ENCODE measurements at places on chromosomes 13 and 19. TPM values are rescaled to one million over a fixed set of nuclear protein-coding genes. Genes with fewer than 3 reads are reported as not detected.

DNA sequence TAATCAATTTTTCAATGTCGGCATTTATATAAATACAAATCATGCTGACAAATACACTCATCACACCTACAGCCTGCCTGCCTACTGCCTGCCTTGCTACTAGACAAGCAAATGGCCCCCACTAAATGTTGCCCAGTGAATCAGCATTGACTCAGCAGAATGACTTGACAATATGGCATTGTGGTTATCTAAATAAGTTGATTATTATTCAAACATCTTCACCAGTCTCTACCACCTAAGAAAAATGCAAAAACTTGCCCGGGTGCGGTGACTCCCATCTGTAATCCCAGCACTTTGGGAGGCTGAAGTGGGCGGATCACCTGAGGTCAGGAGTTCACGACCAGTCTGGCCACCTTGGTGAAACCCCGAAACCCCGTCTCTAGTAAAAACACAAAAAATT is 296.1 kb downstream of the PCDH9 start:
- no peak for DNase-seq

DNA sequence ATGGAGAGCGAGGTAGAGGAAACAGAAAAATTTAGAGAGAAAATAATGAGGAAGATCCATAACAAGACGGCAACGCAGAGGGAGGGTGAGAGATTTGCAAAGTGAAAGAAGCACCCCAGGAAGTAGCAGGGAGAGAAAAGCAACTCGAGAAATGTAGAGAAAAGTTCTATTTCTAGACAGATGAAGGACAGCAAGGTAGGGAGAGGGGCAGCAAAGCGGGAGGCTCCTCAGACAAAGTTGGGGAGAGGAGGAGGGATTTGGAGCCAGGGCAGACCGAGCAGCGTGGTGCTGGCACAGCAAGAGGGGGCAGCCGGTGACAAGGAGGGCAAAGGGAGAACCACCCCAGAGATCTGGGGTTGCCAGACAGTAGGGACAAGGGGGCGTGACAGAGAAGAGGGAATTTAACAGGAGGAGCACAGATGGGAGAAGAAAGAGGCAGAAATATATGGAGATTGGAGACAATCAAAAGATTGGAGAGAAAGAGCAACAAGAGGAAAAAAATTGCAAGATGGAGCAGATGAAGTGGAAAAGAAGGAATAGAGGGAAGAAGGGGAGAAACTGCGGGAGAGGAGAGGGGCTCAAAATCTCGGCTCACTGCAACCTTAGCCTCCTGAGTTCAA is 989 bp downstream of the ZNF766 start:
- DNase-seq: no peak

GRCh38 chr19:11322269-11323024 is 17.0 kb downstream of the RAB3D start:
- no peak for DNase-seq

DNA sequence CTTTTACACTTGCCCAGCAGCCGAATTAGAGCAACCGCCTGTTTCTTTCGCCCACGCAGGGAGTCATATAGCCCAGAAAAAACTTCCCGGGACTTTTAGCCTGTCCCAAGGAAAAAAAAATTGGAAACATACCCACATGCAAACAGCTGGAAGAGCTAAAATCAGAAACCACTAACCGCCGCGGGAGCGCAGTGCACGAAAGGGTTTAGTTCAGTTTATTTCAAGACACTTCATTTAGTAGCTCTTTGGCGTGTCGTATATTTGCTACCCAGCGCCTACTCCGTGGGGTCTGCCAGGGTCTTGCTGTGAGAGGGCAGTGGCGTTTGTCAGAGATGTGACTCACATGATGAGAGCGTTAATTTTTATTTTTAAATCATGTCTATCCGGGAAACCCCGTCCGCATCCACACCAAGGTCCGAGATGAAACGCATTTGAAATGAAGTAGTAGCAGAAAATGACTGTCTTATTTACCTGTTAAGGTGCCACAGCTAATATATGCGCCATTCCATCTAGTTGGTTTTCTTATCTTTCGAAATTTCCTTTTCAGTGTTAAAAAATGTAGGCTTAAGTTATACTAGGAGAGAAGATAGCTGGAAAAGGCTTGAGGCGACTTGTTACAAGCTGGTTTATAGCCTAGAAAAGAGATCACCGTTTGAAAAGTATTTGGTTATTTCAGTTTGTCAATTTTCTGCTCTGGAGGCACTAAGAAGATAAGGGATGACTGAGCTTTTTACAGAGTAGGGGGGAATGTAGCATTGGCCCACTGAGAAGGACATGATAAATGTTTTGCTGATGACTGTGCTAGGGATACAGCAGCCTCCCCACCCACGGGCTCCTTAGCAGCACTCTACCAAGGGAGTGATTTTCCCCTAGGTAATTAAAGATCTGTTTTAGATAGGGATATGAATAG is 1.7 kb downstream of the KLF5 start:
- DNase-seq: peak; percentile 31

GRCh38 chr13:67443923-67444322 is 213.8 kb upstream of the PCDH9 start:
- DNase-seq: no peak

DNA sequence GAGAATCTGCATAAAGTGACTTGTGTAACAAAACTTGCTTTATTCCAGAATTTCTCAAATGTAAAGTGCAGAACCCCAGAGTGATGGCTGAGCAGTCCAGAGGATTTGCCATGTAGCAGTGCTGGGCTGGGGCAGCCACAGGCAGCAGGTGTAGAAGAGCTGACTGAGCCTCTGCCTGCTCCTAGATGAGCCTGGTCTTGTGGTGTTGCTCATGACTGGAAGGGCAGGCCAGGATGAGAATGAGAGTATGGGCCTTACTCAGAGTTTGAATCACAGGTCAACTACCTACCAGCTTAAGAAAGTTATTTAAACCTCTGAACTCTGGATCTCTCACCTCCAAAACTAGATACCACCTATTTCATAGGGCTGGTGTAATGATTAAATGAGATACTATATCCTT is 2.9 kb upstream of the C13orf42 start:
- no peak for DNase-seq

GRCh38 chr13:21055511-21056045 is 5.8 kb downstream of the LATS2 start:
- no peak for DNase-seq

DNA sequence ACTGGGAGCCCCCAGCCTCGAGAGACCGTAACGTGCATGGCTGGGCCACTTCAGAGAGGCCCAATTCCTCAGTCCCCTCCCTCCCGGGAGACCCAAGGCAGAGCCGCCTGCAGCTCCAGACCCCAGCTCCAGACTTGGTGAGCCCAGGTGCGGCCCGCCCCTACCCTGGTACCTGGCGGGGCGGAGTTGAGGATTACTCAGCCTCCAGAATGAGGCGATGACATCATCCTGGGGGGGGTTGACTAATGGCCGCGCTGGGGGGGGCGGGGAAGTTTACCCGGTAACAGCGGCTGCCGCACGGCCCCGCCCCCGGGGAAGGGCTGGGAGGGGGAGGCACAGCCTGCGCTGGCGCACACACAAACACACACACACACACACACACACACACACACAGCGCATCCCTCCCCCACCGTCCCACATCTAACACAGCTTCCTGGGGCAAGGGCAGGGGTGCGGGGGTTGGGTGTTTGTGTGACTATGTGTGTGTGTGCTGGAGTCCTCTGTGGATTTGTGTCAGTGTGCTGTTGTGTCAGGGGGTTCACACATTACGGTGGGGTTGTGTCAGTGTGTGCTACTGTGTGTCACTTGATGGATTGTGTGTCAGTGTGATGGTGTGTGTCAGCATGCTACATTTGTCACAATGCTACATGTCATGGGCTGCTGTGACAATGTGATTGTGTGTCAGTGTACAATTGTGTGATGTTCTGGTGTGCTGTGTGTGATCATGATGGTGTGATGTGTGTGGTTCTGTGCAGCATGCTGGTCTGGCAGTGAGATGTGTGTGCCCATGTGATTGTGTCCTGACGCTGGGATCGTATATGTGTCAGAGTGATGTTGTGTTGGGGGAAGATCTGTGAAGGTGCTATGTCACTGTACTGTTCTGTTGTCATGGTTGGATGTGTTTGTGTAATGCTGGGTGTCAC is 10.3 kb upstream of the BBC3 start:
- peak; percentile 45 for DNase-seq

DNA sequence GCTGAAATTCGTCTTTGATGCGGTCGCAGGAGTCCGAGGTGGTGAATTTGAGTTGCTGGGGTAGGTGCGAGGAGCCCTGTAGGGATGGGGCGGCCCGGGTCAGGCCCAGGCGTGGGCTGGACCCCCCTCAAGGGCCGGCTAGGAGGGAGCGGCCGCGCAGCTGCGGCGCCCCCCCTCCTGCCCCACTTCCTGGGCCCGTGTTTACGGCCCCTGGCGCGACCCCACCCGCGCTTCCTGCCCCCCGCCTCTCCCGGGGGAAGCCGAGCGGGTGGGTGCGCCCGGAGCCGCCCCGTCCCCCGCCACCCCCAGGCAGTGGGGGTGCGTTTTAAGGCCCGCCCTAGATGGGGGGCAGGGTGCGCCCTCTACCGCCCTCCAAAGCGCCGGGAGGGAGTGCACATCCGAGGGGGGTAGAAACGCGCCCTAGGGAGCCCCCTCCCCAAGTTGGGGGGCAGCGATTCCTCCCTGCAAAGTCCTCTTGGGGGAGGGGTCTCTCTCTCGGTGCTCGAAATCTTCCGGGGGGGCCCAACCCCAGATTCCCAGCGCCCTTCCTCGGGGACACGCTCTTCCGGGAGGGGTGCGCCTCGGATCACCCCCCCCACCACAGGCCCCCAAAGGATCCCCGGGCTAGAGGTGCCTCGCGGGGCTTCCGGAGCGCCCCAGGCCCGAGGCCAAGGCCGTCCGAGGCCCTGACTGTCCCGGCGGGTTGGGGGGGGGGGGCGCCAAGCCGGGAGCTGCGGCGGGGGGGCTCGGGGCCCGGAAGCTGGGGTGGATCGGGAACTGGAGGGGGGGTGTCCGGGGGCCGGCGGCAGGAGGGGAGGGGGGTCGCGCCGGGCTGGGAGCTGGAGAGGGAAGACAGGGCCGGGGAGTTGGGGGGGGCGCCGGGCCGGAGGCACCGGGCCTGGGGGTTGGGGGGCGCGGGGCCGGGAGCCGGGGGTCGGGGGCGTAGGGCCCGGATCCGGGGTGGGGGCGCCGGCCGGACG is 823 bp downstream of the TLE5 start:
- DNase-seq: peak; percentile 78

GRCh38 chr13:85486663-85487062 is 312.6 kb downstream of the SLITRK6 start:
- no peak for DNase-seq

DNA sequence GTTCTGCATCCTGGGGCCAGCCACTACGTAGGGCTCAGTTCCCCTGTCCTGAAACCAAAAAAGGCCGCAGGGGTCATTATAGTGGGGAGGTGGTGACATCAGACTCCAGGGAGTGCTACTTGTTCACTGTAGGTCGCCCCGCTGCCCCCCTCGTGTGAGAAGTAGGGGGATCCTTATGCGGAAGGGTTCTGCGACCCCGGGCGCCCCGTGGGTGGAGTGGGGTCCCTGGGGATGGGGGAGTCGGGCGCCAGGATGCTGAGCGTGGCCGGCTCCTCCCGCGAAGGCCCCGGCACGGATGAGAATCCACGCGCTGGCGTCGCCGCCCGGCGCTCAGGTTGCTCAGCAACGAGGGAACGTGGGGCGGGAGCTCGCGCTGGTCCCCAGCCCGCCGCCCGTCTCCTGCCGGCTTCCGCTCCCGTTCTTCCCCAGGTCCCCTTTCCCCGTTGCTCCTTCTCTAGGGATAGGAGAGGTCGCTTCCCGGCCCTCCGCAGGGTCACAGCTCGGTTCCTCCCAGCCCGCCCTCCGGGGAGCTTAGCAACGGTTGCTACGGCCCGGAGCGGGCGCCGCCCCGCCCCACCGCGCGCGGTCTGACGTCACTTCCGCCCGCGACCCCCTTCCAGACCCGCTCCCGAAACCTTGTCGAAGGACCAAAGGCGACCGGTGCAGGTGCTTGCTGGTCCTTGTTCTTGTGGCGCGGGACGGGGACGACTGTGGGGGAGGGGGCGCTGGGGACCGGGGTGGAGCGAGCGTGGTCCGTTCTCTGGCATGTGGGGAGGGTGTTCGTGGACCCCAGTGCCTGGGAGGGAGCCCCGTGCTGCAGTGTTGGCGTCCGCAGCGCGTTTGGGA is at the start of gene NAT14:
TSS of gene NAT14 (plus strand) at position 596 of the 846 bp plus-strand sequence. CDS start 521 bp downstream, outside the sequence.
- peak; percentile 65 for DNase-seq

- no peak for DNase-seq
Measured at GRCh38 chr19:29757551-29757950, 42.5 kb upstream of the C19orf12 start.

GRCh38 chr13:94664889-94665288 is 47.5 kb downstream of the SOX21 start:
- no peak for DNase-seq

DNA sequence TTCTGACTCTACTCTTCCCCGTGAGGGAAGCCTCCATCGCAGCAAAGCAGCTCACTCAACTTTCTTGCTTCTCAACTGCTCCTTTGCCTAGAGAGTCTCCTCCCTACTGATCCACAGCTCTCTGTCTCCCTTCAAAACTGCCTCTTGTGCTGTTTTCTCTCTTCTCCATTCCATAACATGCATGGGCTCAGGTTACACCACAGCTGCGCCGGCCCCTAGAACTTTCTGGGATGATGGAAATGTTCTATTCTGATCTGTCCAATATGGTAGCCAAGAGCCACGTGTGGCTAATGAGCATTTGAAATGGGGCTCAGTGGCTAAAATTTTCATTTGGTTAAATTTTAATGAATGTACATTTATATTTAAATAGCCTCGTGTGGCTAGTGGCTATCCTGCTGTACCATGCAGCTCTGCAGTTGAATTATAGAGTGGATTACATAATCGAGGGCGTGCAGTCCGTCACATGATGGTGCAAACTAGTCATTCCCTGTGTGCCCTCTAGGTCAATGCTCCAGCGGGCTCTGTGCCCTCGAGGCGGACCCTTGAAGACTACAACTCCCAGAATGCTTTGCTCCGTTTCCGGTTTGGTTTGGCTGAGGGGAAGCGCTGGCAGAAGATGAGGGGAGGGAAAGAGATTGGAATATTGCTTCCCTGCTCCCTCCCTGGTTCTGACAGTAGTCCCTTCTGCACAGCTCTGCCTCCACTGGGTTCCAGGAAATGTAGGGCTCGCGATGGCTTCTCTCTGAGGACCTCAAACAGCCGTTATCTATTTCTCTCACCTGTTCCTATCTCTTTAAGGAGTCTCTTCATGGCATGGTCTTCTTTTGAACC is 109.8 kb downstream of the CACNA1A start:
- DNase-seq: peak; percentile 27

GRCh38 chr13:41935501-41935900 is 25.4 kb downstream of the VWA8 start:
- no peak for DNase-seq

GRCh38 chr19:50969413-50969760 is at the start of gene KLK6:
KLK6 (minus strand) TSS chr19:50969591; CDS start chr19:50968104, 1,487 bp downstream.
- no peak for DNase-seq

Gene PROSER3
- 12.5 TPM for total RNA-seq

Gene ACER1
- total RNA-seq: not detected

Gene ZNF443
- 2.6 TPM for total RNA-seq

Gene KIR3DL2
- total RNA-seq: not detected

Gene ZNF284
- 1.6 TPM for total RNA-seq

Gene PRR19
- not detected for total RNA-seq

Gene ARL11
- 0.20 TPM for total RNA-seq

Gene KLC3
- total RNA-seq: 0.14 TPM

Gene ZNF728
- 6.8 TPM for total RNA-seq

All from heart right ventricle (tissue), 16 donors.